ENCODE measurements at places on chromosomes 13 and 19.

DNA sequence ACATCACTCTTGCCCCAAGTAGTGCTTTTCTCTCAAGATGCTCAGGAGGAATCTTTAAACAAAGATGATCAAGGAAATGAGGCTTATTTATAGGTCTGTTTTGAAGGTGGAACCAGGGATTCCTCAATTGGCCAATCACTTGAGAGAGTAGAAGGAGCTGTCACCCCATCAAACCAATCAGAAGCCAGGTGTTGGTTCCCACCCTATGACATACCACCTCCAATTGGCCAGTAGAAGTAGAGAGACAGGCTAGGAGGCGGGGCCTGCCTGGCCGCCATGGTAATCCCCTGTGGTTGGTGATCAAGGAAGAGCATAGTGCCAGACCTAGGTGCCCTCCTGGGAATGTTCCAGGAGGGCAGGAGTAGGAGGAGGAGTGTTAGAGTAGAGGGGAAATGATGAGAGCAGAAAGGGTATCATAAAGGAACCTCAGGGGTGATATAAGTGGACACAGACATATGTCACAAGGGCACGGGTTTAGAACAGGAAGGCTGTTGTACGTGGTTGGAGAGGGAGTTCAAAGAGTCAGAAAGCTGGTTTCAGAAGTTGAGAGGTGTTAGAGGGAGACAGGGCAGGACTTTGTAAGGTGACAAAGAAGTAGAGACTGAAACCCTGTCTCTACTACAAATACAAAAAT lies 10.5 kb downstream of the PMIS2 start:
- no peak for DNase-seq

- DNase-seq, result no peak
These were observed 70.4 kb downstream of the MRPL57 start for GRCh38 chr13:21246761-21247452.

DNA sequence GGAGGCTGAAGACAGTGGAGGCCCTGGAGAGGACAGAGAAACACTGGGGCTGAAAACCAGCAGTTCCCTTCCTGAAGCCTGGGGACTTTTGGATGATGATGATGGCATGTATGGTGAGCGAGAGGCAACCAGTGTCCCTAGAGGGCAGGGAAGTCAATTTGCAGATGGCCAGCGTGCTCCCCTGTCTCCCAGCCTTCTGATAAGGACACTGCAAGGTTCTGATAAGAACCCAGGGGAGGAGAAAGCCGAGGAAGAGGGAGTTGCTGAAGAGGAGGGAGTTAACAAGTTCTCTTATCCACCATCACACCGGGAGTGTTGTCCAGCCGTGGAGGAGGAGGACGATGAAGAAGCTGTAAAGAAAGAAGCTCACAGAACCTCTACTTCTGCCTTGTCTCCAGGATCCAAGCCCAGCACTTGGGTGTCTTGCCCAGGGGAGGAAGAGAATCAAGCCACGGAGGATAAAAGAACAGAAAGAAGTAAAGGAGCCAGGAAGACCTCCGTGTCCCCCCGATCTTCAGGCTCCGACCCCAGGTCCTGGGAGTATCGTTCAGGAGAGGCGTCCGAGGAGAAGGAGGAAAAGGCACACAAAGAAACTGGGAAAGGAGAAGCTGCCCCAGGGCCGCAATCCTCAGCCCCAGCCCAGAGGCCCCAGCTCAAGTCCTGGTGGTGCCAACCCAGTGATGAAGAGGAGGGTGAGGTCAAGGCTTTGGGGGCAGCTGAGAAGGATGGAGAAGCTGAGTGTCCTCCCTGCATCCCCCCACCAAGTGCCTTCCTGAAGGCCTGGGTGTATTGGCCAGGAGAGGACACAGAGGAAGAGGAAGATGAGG lies 1.5 kb downstream of the PPP1R15A start:
- DNase-seq, result no peak

DNA sequence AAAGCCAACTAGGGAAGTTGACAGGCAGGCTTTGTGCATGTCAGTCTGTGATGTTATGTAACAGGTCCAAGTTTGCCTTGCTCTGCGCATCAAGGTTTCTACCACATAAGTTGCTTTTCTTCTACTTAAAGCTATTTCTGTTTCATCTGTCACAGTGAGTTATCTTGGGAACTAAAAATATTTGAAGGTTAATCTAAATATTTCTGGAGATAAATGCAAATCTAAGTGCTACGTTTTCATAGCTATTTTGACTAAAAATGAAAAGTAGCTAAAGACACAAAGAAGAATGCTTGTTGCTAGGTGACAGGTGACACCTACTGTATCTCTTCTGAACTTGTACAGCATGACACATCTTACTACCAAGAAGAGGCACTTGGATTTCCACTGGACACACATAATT lies 135.6 kb downstream of the KLF12 start:
- no peak for DNase-seq

DNA sequence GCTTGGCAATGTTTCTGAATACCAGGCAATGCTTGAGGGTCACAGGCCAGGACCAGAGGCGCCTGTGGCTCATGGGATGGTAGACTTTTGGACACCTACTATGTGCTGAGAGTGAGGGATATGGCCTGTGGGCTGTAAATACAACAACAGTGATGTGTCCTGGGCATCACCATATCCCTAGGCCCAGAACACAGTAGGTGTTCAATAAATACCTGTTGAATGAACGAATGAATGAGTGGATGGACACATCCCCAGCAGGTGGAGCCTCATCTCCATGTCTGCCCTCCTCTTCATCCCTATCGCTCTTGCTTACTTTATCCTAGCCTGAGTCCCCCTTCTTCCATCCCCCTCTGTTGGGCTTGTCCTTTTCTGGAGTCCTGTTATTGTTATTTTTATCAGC lies 16.5 kb upstream of the NANOS2 start:
- DNase-seq, result no peak

GRCh38 chr13:34371108-34371507 lies 553.2 kb downstream of the RFC3 start:
- no peak for DNase-seq

GRCh38 chr19:13036366-13036976 lies 41.2 kb downstream of the NFIX start:
- DNase-seq, result no peak

- DNase-seq, result no peak
These were observed 1607.0 kb downstream of the PCDH9 start for GRCh38 chr13:65623148-65623547.

DNA sequence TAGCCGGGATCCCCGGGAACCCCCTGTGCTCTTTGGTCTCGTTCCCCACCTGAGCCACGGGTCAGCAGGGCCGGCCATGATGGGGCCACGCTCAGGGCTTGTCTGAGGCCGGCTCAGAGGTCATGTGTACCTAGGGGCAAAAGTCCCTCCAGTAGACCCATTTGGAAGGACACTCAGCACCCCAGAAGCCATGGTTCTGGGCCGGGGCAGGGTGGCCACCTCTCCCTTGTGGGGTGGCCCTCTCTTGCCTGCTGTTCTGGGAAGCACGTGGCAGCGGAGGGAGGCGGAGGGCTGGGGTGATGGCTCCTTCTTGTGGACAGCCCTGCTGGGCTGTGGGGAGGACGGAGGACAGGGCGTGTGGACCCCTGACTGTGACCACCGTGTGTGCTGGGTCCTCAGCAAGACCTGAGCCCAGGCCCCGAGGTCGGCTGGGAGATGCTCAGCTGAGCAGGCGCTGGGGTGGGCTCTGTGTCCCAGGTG lies 6.4 kb upstream of the PEAK3 start:
- DNase-seq, result no peak

- no peak for DNase-seq
These were observed 66.8 kb downstream of the TBC1D4 start for GRCh38 chr13:75415171-75415570.

GRCh38 chr19:1089891-1090290 lies 5.3 kb downstream of the POLR2E start:
- DNase-seq, result no peak

DNA sequence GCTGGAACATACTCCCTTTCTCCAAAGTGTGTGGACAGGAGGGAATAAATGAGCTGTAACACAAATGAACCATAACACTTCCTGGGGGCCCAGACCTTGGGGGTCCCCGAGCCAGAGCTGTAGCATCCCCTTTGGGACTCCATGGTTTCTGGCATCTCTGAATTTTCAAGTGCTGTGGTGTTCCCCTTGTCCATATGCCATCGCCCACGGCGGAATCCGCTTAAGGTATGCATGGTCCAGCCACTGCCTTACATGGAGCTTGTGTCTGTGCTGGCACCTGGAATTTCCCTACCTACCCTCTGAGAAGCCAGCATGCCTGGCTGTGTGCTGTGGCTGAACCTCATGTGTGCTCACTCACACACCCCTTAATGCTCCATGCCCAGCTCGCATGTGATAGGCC lies 943.6 kb downstream of the SLITRK1 start:
- no peak for DNase-seq

GRCh38 chr19:33241530-33242101 lies 16.0 kb upstream of the SLC7A10 start:
- DNase-seq, result peak; percentile 18

- DNase-seq, result peak; percentile 51
These were observed at the start of gene ANGPTL4 for GRCh38 chr19:8363803-8364771. Gene ANGPTL4, plus strand, starts transcription at chr19:8364155. Its CDS starts 167 bp downstream, at chr19:8364322.

DNA sequence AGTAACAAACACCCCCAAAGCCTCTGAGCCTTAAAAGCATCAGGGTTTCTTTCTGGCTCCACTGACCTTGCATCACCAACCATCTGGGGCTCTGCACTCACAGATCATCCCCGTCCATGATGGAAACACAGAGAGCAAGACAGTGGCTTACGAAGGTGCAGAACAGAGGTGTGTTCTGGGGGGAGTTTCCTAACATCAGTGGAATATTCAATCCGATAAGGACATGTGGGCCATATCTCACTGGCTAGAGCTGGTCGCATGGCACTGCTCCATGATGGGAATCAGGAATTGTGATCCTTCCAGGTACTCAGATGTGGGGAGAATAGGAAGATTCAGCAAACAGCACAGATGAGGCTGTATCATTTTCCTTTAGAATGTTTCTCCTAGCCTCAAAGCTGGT lies 457.2 kb downstream of the IRS2 start:
- no peak for DNase-seq

DNA sequence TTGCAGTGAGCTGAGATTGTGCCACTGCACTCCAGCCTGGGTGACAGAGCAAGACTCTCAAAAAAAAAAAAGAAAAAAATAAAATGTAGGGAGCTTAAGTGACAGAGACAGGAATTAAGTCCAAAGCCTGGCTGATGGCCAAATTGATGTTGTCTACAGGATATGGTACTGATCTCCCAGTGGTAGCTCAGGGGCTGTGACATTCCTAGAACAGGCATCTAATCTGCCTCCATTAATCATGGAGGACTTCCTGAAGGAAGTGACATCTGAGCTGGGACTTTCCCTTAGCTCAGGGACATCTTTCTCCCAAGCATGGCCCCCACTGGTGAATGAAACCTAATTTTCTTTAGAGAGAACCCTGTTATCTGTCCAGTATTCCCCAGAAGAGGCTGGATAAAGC lies 11.4 kb upstream of the EDDM13 start:
- DNase-seq, result no peak

- no peak for DNase-seq
These were observed 8.6 kb upstream of the CDC16 start for GRCh38 chr13:114226088-114226487.

- no peak for DNase-seq
These were observed 36.9 kb upstream of the ZNF507 start for GRCh38 chr19:32308431-32309077.

DNA sequence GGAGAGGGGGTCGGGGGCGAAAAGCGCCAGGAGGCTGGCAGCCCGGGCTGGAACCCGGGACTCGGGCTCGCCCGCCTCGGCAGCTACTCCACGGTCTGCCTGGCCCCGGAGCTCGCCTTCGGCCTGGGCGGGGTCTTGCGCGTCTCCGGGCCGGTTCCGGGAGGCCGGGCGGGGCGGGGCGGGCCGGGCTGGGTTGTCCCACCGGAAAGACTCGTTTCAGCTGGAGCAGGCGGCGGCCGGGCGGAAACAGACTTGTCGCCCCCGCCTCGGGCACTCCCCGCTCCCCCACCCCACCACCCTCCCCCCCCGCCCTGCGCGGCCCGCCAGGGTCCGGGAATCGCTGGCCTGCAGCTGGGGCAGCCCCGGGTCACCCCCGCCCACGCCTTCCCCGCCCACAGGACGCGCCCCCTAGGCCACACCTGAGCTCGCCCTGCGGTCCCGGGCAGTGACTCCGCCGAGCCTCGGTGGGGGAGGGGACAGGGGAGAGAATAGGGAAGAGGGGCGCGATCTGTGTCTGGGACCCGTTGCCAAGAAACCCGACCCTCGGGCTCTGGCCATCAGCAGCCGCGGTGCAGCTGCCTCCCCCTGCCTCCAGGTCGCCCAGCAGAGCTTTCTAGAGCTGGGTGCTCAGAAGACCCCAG lies 109.4 kb downstream of the KCTD15 start:
- DNase-seq, result no peak

DNA sequence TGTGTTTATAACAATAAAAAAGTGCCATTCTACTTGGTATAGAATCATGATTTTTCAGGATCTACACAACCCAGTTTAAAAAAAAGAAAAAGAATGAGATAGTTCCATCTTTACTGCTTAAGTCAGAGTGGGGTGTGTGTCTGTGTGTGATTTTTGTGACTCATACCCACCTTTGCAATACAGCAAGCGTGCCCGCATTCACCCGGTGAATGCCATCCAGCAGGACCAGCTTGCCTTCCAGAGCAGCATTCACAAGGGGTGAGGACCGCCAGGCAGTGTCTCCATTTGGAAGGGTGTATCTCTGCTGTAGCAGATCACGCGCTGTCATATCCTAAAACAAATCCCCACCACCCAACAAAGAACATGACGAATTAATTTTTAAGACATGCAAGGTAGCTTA lies 127.7 kb downstream of the VWA8 start:
- DNase-seq, result no peak

DNA sequence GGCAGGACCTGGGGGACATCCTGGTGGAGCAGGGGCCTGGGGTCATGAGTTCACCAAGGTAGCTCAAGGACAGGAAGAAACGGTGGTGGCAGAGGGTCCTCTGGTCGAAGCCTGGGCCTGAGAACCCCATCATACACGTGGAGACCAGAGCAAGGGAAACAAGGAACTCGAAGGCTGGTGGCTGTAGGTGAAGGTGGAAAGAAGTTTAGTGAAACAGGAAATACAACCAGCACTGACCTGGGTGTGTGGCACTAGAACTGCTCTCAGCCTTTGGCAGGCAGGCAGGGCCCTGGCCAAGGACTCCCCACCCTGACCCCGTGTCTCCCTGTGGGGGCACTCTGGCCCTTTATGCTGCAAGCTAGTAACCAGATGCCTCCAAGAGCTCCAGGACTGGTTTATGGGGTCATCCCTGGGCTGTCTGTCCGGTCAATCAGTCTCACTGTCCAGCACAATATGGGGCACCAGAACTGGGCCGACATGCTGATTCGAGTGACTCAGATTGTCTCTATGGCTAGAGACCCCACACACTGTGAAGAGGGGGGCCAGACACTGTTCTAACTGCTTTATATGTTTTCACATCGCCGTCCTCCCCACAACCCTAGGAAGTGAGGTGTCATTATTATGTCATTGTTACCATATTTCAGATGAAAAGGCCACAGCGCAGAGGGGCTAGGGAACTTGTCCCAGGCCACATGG lies 3.8 kb downstream of the COX6B2 start:
- DNase-seq, result no peak

All from stimulated activated CD4-positive, alpha-beta T cell treated with anti-CD3 and anti-CD28 coated beads, Interleukin-1b, Interleukin-23, amount 100 ng/mL, for 4 hours (primary cell).